Effector memory CD8-positive, alpha-beta T cell (primary cell): ENCODE measurements at places on chromosomes 7 and 10.
A peak's percentile ranks its signal among the peaks of the same experiment; 100 is the strongest.

DNA sequence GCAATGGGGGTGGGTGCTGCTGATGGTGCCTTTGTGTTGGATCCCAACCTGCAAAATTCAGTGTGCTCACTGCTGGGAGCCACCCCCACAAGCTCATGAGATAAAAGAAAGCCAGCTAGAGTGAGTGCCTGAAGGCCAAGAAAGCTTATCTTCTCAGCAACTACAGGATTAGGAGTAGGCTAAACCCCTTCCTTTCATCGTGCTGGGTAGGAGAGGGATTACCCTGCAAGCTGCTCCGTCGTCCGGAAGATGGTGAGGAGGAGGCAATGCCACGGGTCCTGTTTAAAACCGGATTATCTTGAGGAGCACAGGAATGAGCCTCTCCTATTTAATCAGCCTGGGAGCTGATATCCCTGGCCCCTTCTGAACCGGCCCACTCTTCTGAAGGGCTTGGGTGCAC lies 258.0 kb downstream of the GALNT17 start:
- no peak for DNase-seq
- H3K27ac ChIP-seq: no peak overlapping the region
- H3K4me3 ChIP-seq: no peak overlapping the region

DNA sequence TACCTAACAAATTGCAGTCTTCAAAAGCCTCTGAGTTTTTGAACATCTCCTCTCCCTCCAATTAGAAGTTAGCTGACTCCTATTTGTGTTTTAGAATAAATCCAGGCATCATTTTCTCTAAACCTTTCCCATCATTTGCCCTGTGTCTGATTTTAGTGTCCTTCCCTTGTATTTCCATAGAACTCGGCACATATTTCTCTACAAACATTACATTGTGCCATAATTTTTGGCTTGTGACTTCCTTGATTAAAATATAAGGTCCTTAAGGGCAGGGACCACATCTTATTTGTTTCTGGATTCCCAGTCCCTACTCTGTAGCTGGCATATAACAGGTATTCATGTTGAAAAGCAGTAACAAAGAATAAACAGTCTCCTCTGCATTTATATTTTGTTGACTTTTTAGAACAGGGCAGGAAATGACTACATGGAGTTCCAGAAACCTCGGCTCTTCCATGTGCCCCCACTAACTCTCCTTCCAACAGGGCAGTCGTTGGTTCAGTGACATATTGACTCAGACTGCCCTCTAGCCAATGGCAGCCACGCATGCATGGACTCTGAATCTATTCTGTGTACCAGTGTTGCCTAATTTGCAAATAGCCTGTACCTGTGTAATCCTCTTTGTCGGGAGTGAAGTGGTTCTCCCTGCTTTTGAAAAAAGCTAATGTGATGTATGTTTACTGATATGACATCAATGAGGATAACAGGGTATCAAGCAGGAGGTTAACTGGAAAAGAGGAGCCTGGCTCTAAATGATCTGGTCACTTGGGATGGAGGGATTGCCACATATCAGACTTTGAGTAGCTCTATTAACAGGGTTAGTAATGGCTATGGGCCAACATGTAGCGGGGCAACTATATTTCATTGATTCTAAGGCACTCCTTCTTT lies 19.8 kb upstream of the CPN1 start:
- peaks cover 53% of the 10 kb centered on the region for H3K27me3 ChIP-seq
- no peak for DNase-seq
- H3K36me3 ChIP-seq: no peaks in the 10 kb centered on the region
- no peaks in the 10 kb centered on the region for H3K4me1 ChIP-seq
- H3K27ac ChIP-seq: no peak overlapping the region

- no peak for DNase-seq
- H3K27me3 ChIP-seq: no peaks in the 10 kb centered on the region
- H3K36me3 ChIP-seq: peaks cover 8% of the 10 kb centered on the region
- H3K27ac ChIP-seq: no peak overlapping the region
These were observed 21.0 kb downstream of the PLEKHA8 start for GRCh38 chr7:30049173-30049572.

DNA sequence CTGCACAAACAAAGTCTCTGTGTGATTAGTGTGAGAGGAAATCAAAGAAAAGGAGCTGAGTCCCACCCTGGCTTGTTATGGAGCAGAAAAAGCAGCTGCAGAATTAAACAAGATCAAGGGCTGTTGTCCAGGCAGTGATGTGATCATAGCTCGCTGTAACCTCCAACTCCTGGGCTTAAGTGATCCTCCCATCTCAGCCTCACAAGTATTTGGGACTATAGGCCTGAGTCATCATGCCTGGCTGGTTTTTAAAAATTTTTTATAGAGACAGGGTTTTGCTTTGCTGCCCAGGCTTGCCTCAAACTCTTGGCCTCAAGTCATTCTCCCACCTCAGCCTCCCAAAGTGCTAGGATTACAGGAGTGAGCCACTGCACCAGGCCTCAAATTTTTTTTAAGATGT lies 88.9 kb downstream of the IPMK start:
- no peaks in the 10 kb centered on the region for H3K4me1 ChIP-seq
- no peak overlapping the region for H3K4me3 ChIP-seq
- H3K36me3 ChIP-seq: no peaks in the 10 kb centered on the region

GRCh38 chr7:158077151-158077840 lies 510.3 kb downstream of the PTPRN2 start:
- DNase-seq: no peak
- no peaks in the 10 kb centered on the region for H3K36me3 ChIP-seq
- H3K4me3 ChIP-seq: no peak overlapping the region
- no peak overlapping the region for H3K27ac ChIP-seq

DNA sequence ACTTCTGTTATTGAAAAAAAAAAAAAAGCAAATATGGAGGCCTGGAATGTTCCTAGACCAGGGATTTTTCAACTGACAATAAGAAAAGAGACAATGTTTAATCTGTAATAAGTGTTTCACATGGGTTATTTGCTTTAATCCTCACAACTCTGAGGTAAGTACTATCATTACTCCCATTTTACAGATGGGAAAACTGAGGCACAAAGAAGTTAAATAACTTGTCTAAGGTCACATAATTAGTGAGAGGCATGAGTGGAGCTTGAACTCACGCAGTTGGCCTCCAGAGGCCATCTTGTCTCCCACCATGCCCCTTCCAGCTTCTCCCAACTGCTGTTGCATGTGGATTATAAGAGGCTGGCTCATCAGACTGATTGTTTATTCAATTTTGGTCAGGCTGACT lies 36.6 kb upstream of the CREB5 start:
- H3K4me1 ChIP-seq: no peaks in the 10 kb centered on the region
- H3K4me3 ChIP-seq: no peak overlapping the region
- no peaks in the 10 kb centered on the region for H3K36me3 ChIP-seq
- H3K27ac ChIP-seq: no peak overlapping the region

GRCh38 chr10:62230344-62231121 lies 38.1 kb downstream of the RTKN2 start:
- no peaks in the 10 kb centered on the region for H3K4me1 ChIP-seq
- no peaks in the 10 kb centered on the region for H3K27me3 ChIP-seq
- no peak overlapping the region for H3K4me3 ChIP-seq
- H3K36me3 ChIP-seq: peaks cover 3% of the 10 kb centered on the region

GRCh38 chr7:24819916-24820689 lies 62.8 kb upstream of the GSDME start:
- H3K27me3 ChIP-seq: no peaks in the 10 kb centered on the region
- peak; percentile 72 for DNase-seq
- peak overlapping the region; percentile 94 for H3K27ac ChIP-seq
- peaks cover 38% of the 10 kb centered on the region for H3K36me3 ChIP-seq
- H3K4me1 ChIP-seq: peaks cover 43% of the 10 kb centered on the region

- no peaks in the 10 kb centered on the region for H3K27me3 ChIP-seq
- H3K36me3 ChIP-seq: no peaks in the 10 kb centered on the region
- H3K27ac ChIP-seq: no peak overlapping the region
- no peak overlapping the region for H3K4me3 ChIP-seq
These were observed 646.8 kb upstream of the IGFBP3 start for GRCh38 chr7:46567858-46568257.

GRCh38 chr7:17638727-17639126 lies 301.6 kb downstream of the SNX13 start:
- H3K27me3 ChIP-seq: no peaks in the 10 kb centered on the region
- no peak overlapping the region for H3K4me3 ChIP-seq
- H3K27ac ChIP-seq: no peak overlapping the region
- no peaks in the 10 kb centered on the region for H3K4me1 ChIP-seq
- no peak for DNase-seq
- H3K36me3 ChIP-seq: no peaks in the 10 kb centered on the region

- peaks cover 62% of the 10 kb centered on the region for H3K27me3 ChIP-seq
- no peaks in the 10 kb centered on the region for H3K36me3 ChIP-seq
- no peak overlapping the region for H3K27ac ChIP-seq
- DNase-seq: no peak
These were observed 20.8 kb upstream of the RET start for GRCh38 chr10:43055991-43056567.

DNA sequence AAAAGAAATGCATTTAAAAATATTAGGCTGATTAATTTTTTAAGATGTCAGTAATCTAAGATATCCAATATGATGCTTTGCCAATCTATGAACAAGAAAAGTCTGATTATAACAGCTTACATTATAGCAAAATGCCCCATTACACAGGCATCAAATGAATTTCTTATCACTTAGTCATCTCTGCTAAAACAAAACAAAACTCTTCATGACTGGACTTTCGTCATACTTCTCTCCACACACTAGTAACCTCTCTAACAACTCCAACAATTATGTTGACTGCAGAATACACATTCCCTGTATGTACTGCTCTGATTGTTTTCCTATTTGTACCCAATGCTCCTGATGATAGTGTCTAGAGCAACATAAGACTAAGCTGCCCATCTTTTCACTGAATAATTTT lies 3.8 kb upstream of the MKI67 start:
- no peak overlapping the region for H3K4me3 ChIP-seq
- peaks cover 15% of the 10 kb centered on the region for H3K36me3 ChIP-seq
- DNase-seq: no peak
- no peak overlapping the region for H3K27ac ChIP-seq
- H3K27me3 ChIP-seq: no peaks in the 10 kb centered on the region

DNA sequence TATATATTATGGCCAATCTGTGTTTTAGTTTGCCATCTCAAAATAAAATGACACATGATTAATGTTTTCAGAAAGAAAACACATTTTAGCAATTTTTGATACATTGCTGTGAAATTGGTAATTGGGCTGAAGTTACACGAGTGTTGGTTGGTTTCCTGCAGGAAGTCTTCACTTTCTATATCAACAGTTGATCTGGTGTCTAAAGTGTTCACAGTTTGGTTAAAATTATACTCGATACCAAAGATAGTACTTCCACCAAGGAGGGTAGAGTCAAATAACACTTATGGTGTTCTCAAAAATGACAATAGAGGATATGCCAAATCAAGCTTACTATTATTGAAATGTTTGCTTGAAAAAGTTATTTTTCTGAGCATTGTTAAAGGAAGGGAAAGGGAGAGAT lies 120.3 kb upstream of the GLCCI1 start:
- H3K4me3 ChIP-seq: peak overlapping the region; percentile 53
- no peaks in the 10 kb centered on the region for H3K27me3 ChIP-seq

DNA sequence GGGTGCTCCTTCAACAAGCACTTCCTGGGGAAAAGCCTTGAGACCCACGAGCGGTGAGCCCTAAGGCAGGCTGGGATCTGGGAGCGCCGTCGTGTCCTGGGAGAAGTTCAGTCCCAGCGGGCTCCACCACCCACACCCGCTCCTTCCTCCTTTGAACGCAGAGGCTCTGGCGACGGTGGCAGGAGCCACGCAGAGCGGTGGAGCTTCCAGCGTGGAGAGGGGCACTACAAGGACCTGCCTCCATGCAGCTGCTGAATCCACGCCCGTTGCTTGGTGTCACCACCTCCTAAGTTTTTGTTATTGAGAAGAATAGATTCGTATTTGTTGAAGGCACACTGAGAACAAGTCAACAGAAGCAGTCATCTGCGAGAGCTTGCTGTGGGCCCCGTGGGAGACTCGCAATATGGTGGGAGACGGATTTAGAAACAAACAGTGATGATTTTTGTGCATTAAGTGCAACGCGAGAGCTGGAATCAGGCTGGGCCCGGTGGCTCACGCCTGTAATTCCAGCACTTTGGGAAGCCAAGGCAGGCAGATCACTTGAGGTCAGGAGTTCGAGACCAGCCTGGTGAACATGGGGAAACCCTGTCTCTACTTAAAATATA lies 60.1 kb upstream of the SDK1 start:
- H3K4me3 ChIP-seq: no peak overlapping the region
- no peaks in the 10 kb centered on the region for H3K4me1 ChIP-seq
- no peak for DNase-seq
- peaks cover 3% of the 10 kb centered on the region for H3K36me3 ChIP-seq
- peaks cover 30% of the 10 kb centered on the region for H3K27me3 ChIP-seq

DNA sequence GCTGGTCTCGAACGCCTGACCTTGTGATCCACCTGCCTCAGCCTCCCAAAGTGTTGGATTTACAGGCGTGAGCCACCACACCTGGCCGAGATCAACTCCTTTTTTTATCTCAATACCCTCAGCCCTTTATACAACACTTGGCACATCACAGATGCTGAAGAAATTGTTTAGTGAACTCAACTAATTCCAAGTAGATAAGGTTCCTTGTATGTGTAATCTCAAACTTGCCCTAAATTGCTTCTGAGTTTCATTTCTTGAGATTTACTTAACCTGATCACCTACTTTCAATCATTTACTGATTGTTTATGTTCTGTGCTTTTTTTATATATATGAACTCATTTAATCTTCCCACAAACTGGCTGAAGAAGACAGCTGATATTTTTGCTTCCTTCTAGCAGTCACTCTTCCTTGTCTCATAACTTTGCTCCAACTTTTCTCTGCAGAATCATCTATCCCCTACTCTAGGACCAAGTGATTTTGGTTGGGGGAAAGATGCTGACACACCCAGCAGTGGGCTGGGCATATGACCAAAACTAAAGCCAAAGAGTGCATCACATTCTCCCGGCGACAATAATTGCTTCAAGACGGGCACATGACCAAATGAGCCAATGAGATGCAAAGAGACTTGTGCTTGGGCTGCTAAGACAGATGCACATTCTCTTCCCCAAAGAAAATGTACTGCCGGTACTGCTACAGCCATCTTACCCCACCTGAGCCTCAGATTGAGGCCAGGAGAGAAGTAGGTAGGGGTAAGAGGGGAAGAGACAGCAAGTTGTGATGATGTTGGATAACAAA lies 40.3 kb upstream of the ARID5B start:
- DNase-seq: no peak
- H3K27me3 ChIP-seq: no peaks in the 10 kb centered on the region
- H3K4me1 ChIP-seq: no peaks in the 10 kb centered on the region
- H3K27ac ChIP-seq: no peak overlapping the region

DNA sequence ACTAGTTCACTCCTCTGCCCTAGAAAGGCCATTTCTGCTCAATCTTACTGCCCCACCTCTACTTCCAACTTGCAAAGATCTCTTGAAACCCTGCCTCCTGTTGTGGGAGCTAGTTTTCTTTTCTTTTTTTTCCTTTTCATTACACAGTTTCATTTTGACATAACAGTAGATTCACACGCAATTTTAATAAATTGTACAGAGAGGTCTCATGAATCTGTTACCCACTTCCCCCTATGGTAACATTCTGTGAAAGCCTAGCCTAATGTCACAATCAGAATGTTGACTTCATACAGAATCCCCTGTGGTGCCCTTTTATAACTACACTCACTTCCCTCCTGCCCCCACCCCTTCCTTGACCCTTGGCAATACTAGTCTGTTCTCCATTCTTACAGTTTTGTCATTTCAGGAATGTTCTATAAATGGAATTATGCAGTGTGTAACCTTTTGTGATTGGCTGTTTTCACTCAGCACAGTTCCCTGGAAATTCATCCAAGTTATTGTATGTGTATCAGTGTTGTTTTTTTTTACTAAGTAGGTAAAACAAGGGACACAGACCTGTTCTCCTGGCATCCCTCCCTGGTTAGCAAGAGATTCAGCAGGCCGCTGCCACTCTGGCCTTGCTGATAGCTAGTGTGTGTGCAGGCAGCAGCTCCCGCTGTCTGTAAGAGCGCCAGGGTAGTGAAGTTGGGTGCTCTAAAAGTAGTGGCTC lies 21.5 kb downstream of the CHST3 start:
- no peak overlapping the region for H3K27ac ChIP-seq
- H3K4me3 ChIP-seq: no peak overlapping the region
- H3K27me3 ChIP-seq: peaks cover 16% of the 10 kb centered on the region
- DNase-seq: no peak
- no peaks in the 10 kb centered on the region for H3K4me1 ChIP-seq
